Hippocampal formation (tissue), 2 donors: ENCODE measurements at places on chromosomes 1 and 21.
A peak's percentile ranks its signal among the peaks of the same experiment; 100 is the strongest.

DNA sequence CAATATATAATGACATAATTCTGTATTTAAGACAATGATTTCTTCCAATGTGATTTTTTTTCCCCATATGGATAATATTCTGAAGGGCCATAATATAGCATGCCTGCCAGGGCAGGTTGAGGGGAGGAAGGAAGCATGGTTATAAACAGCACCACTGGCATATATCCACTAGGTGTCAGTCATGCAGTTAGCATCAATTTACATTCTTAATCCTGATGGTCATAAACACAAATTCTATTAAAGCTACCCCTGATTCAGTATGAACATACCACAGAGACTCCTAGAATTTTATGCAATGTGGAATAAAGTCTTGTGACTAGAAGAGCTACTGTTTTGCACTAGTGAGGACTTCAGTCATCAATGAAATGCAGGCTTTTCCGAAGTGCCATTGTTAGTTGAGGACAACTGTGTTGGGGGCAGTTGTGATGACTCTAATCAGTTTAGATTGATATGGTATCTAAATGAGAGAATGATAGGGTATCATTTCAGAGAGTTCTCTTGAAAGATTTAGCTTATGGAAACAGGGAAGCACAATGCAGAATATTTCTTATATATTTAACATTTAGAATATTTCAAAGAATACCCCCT lies 342.7 kb upstream of the NR5A2 start:
- peak; percentile 58 for DNase-seq

- DNase-seq = no peak
Measured at GRCh38 chr1:13595411-13595810, 11.8 kb downstream of the PDPN start.

DNA sequence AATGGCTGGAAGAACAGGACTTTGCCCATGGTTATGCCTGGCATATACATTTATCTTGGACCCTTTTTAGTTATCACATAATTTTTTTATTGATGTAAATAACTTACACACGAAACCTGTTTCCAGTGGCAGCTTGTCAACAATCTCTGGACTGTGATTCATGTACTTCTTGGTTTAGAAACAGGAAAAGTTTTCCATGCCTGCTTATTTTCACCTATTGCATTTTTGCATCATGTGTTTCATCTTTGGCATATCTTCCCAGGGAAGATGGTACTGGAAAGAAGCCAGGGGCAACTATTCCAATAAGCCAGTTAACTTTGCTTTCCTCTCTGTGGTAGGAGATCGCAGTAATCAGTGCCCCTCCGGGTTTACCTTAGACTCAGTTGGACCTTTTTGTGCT lies 210.3 kb downstream of the TPR start:
- DNase-seq = no peak

DNA sequence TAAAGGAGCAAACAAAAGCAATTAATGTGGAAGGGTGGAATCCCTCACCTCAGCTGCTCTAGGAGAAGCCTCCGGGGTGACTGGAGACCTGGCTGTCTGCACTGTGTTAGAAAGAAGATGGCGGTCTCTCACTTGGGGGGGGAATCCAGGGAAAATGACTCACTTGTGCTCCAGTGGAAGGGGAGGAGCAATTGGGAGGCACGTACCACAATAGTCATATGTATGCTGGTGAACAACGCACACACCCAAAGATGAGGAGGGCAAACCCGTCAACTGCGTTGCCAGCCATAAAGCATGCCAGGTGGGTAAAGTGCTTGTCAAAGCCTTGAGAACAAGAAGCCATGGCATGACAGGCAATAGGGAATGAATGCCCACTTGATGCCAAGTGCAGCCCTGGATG lies 22.1 kb downstream of the PLEKHA6 start:
- no peak for DNase-seq

GRCh38 chr1:203670594-203670993 lies 44.0 kb downstream of the ATP2B4 start:
- DNase-seq = no peak

- no peak for DNase-seq
Measured at GRCh38 chr1:41617336-41617735, 132.9 kb upstream of the EDN2 start.

DNA sequence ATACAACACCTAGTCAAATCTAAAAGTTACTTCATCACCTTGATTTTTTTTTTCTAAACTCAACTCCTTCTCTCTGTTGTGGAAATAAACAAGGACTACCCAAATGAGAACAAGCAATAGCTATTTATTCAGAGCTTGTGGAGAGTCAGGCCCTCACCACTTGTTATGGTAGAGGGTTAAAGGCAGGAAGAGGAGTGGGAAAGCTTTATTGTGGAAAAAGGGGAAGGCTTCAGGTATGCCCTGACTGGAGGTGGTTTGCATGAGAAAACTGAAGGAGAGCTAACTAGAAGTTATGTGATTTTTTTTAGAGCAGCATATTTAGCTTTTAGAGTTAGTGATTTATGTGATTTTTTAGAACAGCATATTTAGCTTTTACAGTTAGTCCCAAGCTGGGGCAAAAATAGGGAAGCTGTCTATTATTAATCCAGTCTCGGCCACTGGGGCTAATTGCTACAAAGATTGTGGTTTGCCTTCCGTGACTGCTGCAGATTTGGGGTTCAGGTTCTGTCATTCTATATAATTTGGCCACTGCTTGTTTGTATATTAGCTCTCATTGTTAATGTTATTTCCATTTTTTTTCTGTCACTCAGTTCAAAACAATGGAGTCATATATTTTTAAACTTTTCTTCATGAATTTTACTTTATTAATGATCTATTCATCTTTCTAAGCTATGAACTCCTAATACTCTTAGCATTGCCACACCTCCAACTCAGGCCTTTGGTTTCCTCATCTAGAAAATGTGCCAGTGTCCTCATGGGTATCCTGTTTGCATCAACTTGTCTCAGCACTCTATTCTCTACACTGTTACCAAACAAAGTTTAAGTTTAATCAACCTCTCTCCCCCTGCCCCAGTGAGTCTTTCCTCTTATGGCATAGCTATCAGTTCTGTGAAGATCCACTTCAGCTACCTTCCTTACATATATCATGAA lies 713.0 kb downstream of the BRINP3 start:
- DNase-seq = no peak

DNA sequence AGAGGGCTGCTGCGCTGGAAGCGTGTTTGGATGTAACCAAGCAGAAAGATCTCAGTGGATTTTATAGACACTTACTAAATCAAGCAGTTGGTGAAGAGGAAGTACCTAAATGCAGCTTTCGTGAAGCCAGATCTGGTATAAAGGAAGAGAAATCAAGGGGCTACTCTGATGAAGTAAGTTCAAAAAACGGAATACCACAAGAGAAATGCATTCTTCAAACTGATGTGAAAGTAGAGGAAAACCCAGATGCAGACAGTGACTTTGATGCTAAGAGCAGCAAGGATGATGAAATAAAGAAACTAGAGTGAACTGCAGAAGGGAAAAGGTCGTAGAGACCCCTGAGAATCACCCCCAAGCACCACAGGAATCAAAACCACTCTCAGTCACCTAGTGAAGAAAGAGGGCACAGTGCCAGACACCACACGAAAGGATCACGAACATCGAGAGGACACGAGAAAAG lies 40.8 kb upstream of the NEXN start:
- no peak for DNase-seq

GRCh38 chr1:65650682-65651081 lies 142.0 kb upstream of the PDE4B start:
- DNase-seq = no peak

DNA sequence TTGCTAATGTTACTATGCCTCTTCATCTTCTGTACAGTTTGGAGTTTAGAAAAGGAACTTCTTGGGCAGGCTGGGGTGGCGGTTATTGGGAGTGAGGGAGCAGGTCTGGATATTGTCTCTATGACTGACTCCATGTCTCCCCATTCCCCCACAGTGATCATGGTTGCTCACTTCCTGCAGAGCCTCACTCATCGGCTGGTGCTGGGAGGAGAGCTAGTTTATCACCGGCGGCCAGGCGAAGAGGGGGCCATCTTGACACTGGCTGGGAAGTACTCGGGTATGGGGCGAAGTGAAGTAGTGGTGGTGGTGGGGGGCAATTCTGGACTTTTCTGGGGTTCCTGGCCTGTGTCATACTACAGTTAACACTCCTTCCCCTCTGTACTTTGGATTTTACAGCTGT lies 2.2 kb downstream of the TOMM40L start:
- DNase-seq = no peak

DNA sequence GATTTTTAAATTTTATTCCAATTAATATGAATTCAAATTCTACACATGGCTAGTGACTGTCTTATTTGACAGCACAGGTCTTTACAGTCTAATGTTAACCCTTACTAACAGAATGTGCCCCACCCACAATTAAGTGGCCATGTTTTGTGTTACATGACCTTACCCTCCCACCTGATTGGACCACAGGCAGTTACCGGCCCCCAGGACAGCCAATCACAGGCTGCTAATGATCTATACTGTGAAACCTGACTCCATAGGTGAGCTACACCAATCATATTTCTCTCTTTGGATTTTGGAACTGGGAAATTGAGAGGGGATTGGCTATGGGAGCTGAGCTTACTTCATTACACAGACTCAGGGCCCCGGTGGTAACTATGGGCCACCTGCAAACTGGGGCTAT lies 27.5 kb downstream of the ZP4 start:
- no peak for DNase-seq

- DNase-seq = no peak
Measured at GRCh38 chr1:9045861-9046510, 19.8 kb upstream of the SLC2A7 start.

GRCh38 chr1:161706482-161707347 lies at the start of gene FCRLA:
Gene FCRLA, plus strand, starts transcription at chr1:161707229. Its CDS starts 36 bp downstream, at chr1:161707265.
- DNase-seq = no peak

DNA sequence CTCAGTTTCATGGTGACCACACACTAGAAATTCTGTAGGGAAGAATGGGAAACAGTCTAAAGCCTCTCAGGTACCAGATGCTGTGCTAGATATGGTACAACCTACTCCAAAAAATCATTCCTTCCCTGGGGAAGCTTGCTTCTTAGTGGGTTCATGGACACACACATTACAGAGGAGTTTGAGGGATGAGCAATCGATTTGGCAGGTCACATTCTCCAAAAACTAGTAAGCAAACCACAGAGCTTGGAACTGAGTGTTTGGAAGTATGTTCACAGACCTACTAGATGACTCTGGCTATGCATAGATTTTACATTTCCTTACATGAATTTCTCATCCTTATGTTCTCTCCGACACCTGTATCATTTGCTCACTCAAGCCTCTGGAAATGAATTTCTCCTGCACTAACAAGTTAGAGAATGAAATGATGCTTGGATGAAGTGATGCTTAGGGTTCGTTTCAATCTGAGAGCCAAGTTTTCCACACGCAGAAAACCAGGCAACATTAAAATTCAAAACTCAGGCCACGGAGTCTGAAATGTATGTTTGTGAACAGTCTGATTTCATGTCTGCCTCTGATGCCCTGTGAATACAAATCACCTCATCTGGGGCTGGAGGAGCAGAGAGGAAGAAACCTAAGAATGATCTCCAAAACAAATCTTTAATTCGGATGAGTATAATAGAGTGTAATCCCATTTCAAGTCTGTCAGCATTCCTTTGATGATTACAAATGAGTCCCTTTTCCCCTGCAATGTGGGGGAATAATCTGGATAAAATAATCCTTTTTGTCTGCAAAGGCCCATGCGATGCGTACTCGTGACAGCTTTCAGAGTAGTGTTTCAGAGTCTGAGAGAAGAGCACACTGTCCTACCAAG lies 11.0 kb downstream of the EVA1C start:
- DNase-seq = no peak

DNA sequence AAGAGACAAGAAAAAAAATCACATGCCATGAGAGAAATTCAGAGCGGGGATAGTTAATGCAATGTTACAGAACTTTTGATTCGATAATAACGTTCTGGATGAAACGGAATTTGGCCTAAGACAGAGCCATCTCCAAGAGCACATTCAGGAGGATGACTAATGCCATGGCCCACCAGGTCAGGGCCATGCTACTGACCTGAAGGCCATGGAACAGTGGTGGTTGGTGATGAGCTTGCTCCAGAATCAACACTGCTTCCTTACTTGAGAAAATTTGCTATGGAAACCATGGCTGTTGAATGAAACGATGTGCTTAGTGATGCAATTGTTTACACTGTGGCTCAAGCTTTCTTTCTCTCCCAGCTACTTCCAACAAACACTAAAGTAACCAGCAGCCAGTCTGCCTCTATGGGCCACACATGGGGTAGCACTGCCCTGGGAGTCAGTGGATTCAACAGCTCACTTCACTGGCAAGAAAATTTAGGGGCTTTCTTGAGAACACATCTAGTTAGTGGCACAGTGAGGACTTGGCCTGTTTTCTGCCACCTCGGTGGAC lies 299.1 kb downstream of the PCP4 start:
- no peak for DNase-seq

- no peak for DNase-seq
Measured at GRCh38 chr1:29437946-29438345, 201.6 kb downstream of the PTPRU start.

- no peak for DNase-seq
Measured at GRCh38 chr21:32122082-32122481, 156.8 kb downstream of the MIS18A start.

GRCh38 chr1:179955287-179955680 lies 674 bp downstream of the CEP350 start:
- no peak for DNase-seq

GRCh38 chr1:171501305-171502024 lies 16.1 kb downstream of the PRRC2C start:
- no peak for DNase-seq

DNA sequence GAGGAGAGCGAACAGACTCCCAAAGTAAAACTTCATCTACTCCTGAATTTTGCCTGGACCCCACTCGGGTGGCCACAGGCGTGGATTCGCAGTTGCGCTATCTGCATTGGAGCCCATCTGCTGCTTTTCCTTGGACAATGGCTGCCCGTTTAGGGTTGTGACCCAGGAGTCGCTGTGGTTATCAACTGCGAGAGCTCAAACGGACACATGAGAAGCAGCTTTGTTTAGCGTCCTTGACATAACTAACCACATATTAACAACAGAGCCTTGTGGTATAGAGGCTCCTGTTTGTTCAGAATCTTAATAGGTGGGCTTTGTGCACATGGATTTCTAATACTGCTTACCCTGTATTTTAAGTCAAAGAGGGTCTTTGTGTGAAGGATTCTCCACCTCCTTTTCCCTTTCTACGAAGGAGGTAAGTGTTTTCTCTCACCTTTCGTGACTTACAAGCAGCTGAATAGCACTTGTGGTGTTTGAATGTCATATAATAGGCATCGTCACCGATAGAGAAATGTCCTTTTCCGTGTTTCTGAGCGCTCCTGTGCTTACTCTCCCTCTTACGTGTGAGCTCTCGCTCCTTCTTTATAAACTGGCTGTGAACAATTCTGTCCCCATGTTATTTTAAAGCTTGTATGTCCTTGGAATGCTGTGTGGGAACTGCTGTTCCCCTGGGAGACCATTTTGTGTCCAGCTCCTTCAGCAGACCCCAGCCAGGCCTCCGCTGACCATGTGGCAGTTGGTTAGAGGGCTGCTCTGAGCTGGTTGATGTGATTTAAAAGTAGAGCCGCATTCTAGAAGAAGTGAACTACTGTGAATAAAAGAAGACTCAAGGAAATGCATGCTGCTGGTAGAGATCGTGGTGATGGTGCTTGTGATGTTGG lies 441.4 kb downstream of the RPS6KC1 start:
- DNase-seq = no peak

- no peak for DNase-seq
Measured at GRCh38 chr1:151963288-151963687, 30.4 kb downstream of the S100A10 start.
